ENCODE measurements at places on chromosomes 5 and 9.

- DNase-seq: no peak
These were observed 2062.7 kb upstream of the CDH6 start for GRCh38 chr5:29130786-29131185.

- DNase-seq: no peak
These were observed 37.7 kb upstream of the PLPPR1 start for GRCh38 chr9:100990605-100991381.

- DNase-seq: peak; percentile 81
These were observed 41.8 kb downstream of the FYB1 start for GRCh38 chr5:39177631-39177964.

- no peak for DNase-seq
These were observed 33.2 kb upstream of the RXRA start for GRCh38 chr9:134293031-134293521.

DNA sequence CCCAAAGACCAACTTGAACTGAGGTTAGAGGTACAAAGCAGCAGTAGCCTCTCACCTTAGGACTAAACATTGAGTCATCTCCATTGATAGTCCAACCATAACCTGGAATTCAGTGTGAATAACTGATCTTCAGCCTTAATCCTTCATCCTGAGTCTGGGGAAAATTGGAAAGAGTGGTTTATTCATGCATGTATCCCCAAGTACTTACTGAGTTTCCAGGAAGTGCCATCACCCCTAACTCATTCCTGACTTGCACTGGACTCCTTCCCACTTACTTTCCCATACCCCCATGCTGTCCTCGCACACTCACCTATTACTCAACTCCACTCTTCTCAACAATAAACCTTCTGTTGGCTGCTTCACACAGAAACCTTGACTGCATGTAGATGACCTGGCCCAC lies 161.4 kb upstream of the ZNF462 start:
- no peak for DNase-seq

DNA sequence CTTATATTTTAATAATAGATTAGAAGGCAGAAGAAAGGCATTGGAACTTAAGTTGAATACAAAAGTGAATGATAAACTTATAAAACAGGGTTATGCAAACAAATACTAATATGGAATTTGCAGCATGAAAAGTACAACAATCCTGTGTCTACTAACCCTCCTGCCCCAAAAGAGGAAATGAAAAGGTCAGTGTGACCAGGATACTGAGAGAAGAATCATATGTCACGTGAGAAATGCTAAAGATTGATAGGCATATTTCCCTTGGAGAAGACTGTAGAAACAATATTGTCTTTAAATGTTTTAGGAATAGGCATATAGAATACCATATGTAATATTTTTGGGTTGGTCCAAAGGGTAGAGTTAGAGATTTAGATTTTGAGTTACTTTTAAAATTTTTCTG lies 3.8 kb downstream of the WDR36 start:
- DNase-seq: no peak

GRCh38 chr5:170216257-170216864 lies 16.4 kb upstream of the C5orf58 start:
- peak; percentile 65 for DNase-seq

DNA sequence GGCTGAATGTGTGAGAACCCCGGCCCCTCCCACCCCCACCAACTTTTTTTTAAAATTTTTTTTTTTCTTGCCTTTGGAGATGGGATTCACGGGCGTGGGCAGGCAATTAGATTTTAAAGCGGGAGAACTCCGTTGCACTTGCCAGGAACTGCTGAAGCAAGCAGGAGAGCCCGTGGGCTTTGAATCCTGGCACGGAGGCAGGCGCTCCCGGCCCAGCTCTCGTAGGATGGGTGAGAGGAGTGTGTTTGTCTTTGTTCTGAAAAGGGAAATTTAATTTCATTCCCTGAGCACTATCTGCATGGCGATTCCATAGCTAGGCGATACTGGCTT lies 54.3 kb upstream of the BOD1 start:
- DNase-seq: no peak

DNA sequence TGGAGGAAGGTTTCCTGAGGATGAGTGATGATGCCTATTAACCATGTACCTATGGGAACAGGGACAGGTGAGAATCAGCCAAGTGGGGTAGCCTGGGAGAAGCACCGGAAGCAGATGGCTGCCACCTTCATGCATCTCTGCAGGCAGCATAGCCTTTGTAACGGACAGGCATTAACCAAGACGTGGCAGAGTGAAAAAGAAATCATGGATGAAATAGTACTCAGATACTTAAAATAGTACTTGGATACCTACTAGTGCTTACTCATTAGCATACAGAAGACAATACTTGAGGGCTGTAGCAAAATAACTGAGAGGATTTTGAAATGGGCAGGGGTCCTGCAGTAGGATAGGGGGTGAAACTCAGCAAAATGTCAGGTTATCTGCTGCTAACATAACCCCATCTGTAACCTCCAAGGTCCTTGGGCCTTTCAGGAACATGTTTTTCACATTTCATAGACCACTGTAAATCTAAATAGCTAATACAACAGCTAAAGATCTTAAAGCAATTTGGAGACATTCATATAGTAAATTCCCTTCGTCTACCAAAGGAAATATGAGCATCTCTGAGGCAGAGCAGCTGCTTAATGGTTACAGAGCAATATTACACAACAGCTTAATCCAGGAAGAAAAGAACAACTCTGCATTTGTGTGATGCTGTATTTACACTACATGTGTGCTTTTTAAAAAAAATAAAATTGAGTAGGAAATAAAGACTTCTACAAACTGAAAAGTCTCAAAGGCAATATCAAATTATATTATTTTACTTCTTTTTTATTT lies 154.3 kb downstream of the NFIB start:
- DNase-seq: no peak

DNA sequence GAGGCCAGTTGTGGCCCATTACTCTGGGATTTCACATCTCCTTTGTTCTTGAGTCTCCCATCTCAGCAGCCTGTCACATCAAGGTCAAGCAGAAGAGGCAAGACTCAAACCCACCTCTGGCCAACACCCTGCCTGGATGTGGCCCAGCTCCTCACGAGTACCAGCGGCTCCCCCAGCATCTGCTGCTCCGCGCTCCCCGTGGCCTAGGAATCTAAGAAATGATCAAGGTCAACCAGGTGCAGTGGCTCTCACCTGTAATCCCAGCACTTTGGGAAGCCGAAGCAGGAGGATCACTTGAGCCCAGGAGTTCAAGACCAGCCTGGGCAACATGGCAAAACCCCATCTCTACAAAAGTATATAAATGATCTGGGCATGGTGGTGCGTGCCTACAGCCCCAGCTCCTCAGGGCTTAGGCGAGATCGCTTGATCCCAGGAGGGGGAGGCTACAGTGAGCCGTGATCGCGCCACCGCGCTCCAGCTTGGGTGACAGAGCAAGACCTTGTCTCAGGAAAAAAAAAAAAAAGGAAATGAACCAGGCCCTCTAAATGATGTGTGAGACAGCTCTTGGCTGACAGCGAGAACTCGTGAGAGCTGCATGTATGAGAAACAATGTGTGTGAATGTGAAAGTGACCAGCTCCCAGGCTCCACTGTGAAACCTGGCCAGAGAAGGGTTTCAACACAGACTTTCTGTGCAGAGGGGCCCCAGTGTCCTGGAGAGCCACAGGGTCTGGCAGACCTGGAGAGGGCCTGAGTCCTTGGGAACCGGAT lies 61.6 kb upstream of the ANGPTL2 start:
- no peak for DNase-seq

- no peak for DNase-seq
These were observed 324.0 kb downstream of the NDUFS4 start for GRCh38 chr5:53884417-53884816.

DNA sequence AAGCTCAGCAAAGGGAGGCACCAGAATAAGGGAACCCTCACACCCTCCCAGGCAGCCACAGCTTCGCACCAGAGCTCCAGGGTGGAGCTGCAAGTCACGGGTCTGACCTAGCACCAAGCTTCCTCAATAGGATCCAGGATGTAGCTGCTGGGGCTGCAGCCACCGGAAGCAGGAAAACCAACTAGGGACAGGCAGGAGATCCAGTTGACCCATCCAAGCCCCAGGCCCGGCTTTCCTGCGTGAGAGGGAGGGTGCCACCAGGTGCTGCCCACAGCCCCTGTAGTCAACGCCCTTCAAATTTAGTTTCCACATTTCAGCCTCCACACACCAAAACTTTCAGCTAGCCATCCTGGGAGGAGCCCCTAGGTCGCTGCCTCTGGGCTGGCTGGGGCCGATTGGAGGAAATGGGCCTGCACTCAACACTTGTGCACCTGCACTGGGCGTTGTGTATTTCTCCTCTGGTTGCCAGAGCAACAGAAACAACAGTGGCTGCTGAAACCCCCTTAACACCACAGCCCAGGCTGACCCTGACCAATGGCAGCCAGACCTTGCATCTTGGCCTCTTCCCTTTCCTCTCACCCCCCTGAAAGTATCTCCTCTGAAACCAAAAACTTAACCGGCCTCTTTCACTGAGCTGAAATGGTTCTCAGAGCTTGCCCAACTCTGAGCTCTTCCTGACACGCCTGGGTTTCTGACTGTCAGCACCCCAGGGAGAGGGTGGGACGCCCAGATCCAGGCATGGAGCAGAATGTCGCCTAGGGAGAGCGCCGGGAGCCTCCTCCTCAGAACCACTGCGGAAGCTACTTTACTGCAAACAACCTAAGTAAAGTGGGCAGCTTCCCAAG lies 226.5 kb upstream of the MAP3K1 start:
- peak; percentile 60 for DNase-seq

DNA sequence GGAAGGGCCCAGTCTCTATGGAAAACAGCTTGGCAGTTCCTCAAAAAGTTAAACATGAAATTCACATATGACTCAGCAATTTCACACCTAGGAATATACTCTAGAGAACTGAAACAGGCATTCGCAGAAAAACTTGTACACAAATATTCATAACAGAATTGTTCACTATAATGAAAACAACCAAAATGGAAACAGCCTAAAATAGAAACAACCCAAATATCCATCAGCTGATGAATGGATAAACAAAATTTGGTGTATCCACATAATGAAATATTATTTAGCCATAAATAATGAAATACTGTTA lies 4.8 kb upstream of the GPR150 start:
- DNase-seq: no peak

DNA sequence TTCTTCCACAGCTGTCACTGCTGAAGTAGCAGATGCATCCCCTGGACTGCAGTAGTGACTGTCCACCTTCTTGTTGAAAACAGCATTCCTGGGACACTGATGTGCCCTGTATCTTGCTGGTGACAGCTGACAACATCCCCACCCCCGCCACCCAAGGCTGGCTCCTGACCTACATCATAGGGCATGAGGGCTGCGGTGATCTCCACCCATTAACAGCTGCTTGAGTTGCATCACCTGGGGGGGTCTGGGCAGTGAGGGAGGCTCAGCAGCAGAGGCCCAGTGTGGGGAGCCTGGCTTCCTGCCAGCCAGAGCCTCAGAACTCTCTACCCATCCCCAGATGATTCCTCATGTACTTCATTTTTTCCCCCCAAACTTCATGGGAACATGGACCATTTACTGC lies 4.1 kb downstream of the PRUNE2 start:
- DNase-seq: no peak

DNA sequence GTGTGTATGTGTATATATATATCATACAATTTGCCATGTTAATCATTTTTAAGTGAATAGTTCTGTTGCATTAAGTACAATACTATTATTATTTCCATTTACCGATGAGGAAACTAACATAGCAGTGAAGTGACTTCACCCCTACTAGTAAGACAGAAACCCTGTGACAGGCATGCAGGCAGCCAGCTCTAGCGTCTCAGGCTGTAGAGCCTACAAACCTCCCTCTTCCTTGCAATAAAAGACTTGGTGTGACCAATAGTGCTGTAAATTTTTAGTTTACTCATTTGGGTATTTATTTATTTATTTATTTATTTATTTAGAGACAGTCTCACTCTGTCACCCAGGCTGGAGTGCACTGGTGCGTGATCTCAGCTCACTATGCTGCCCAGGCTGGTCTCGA lies 24.7 kb downstream of the FNBP1 start:
- DNase-seq: no peak

DNA sequence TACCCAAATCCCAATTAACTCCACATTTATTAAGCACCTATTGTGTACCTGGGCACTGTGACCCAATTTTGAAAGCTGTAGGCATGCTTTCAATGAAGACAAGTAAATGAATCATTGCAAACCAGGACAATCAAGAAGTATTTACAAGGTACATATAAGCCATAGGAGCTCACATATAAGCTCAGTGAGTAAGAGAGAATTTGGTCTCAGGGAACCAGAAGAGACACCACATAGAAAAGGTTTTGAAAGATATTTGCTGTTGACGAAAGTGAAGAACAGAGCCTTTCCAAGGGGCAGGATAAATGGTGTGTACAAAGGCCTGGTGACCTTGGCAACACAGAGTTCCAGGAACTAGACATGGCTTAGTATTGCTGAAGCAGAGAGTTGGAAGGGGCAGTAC lies 187.6 kb downstream of the CD180 start:
- no peak for DNase-seq

- DNase-seq: no peak
These were observed 11.9 kb downstream of the MSX2 start for GRCh38 chr5:174736331-174736721.

DNA sequence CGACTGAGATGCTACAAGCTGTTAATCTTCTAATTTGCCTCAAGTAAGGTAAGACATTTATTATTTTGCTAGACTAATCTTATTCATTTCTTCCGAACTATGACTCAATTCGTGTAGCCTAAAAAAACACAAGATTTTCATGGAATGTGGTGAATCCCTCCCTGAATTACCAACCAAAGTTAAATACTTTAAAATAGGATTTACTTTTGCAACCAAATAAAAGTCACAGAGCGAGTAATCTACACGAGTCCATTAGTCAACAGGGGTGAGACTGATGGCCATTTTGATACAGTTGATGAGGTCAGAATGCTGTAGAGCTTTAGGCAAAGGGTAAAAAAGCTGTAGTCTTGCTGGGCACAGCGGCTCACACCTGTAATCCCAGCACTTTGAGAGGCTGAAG lies 13.1 kb upstream of the BNC2 start:
- DNase-seq: no peak

DNA sequence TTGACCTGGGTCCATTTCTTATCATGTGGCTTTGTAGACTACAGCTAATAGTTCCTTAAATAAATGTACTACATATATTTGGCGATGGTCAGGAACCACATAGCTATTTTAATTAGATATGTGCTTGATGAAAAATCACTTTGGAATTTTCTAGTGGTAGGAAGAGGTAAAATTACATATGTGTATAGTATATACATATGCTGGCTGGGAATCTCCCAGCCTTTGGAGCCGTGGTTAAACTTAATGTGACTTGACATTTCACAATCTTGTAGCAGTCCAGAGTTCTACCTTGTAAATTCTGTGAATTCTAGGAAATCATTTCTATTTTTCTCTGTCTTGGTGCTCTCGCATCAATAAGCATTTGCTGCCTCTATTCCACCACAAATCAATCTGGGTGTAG lies 565.0 kb downstream of the DMRTA1 start:
- DNase-seq: no peak

DNA sequence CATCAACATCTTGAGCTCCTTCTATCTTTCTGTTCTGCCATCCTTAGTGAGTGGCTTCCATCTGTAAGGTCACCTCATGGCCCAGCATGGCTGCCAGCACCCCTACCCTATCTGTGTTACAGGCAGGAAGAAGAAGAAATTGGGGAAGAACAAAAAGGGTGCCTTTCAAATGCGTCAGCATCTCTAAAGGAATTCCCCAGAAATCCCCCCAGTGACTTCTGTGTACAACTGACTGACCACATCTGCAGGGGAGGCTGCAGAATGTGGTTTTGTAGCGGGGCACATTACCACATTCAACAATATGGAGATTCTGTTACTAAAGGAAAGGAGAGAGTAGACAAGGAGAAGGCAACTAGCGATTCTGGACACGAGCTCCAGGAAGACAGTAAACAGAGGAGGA lies 40.1 kb downstream of the ALG2 start:
- peak; percentile 51 for DNase-seq

- no peak for DNase-seq
These were observed 1.1 kb downstream of the VLDLR start for GRCh38 chr9:2622461-2623287.

Data from inflammatory macrophage (primary cell).